NCI-H187 treated with DMSO at 0.1 percent for 48 hours (cell line): ENCODE measurements at places on chromosomes 1 and 21.

- DNase-seq, result no peak
Observed at GRCh38 chr1:226921504-226921903, 18.6 kb upstream of the COQ8A start.

- no peak for DNase-seq
Observed at GRCh38 chr1:235873045-235873444, 6.3 kb upstream of the LYST start.

DNA sequence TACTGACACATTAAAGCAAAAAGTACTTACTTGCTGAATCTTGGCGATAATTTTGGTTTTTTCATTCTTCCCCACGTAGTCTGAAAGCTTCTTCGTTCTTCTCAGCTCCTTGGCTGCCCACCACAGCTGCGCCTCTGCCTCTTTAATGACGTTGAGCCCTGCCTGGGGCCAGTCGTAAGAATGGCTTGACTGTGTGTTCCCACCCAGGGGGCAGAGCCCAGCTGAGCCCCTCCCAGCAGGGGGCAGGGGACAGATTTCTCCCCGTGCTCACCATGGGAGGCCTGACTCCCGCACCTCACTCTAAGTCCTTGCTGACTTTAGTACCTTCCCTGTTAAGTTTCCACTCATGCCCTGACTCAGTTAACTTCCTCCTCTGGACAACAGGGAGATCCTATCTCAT, 9.0 kb downstream of the CFAP298 start:
- no peak for DNase-seq

- DNase-seq, result no peak
Observed at GRCh38 chr1:179137617-179138255, 55.9 kb downstream of the TOR3A start.
